ENCODE measurements at places on chromosomes 2 and 18. TPM values are rescaled to one million over a fixed set of nuclear protein-coding genes. Genes with fewer than 3 reads are reported as not detected.

The CNDP1 gene
- not detected for total RNA-seq

GRCh38 chr18:26550998-26551694 is 2.8 kb upstream of the KCTD1 start:
- DNase-seq = no peak

DNA sequence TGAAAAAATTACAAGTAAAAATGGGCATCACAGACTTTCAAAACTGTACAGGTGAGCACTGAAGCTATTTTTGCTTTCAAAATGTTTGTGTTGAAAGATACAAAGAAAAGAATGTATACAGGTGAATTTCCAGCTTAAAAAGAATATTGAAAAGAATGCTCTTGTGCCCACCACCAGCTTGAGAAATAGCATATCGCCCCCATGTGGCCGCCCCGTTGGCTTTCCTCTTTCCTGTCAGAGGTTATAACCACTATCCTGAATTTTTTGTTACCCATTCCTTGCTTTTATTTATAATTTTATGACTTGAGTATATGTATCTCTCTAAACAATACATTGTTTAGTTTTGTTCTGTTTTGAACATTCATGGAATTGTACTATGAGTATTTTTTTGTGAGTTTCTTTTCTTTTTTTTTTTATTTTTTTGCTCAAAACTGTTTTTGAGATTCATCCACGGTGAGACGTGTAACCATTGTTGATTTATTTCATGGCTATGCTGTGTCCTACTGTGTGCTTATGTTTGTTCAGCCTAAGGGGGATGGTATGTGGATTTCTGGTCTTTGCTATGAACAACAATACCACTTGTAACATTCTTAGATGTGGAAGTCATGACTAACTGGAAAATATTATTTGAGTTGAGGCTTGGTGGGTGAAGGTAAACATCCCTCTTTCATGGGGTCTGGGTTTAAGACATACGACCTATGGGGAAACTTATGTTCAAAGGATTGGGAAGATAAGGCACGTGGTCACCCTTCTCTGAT is 11.6 kb downstream of the TRPM8 start:
- DNase-seq = peak; percentile 39

DNA sequence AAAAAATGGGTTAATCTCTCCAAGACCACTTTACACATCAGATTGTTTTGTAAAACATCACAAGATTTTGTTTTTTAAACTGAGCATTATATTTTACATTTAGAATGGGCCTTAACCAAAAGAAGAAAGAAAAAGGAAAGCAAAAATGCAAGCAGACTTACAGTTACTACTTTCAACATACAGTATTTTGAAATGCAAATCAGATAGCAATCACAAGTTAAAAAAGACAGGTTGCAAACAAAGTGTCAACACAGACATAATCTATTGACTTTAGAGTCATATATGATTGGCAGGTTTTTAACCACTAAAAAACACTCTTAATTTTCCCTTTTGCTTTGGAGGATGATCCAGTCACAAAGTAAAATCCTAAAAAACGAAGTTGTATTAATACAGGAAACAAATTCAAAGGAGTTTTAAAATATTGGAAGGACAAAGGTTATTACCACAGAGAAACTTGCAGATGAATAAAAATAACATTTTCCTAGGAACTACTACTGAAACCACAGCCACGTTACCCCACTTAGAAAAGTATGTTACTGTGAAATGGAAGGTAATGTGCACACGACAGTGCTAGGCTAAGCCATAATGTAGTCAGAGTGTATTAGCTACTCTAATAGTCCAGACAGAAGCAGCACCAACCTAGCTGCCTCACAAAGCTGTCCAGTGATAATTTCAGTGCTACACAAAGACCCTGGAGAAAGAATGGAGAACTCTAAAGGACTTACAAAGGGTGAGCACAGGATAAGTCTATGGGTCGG is 22.9 kb downstream of the DARS1 start:
- DNase-seq = no peak

GRCh38 chr2:106977717-106978116 is 91.8 kb upstream of the ST6GAL2 start:
- DNase-seq = no peak

The LYG2 gene
- total RNA-seq = not detected

DNA sequence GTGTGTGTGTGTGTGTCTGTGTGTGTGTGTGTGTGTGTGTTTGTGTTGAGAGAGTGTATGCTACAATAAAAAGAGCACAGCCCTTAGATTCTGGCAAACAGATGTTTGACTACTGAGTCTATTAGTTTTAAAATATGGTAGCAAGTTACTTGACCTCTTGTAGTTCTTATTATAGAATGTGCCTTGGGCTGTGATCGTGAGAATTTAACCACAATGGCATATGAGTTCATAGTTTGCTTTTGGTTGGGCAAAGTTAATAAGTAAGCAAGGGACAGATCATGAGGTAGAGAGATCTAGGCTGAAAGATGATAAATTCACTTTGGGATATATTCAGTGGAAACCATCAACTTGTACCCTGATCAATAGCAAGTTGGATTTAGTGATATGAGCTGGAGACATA is 334.3 kb upstream of the VWC2L start:
- no peak for DNase-seq

The AFF3 gene
- 0.16 TPM for total RNA-seq

DNA sequence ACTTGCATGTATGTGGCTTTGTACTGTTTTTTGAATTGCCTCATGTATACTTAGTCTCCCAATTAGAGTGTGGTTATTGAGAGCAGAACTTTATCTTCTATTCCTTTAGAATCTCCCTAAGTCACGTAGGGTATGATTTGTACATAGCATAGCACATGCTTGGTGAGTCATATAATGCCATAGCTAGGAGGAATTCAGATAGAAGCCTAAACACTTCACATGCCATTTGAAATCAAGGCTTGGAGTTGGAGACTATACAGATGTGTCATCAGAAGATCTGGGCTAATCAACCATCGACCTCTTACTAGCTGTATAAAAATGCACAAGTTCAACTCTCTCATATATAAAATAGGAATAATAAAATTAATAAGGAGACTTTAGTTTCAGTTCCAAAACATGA is 222.6 kb upstream of the ST6GAL2 start:
- DNase-seq = no peak

DNA sequence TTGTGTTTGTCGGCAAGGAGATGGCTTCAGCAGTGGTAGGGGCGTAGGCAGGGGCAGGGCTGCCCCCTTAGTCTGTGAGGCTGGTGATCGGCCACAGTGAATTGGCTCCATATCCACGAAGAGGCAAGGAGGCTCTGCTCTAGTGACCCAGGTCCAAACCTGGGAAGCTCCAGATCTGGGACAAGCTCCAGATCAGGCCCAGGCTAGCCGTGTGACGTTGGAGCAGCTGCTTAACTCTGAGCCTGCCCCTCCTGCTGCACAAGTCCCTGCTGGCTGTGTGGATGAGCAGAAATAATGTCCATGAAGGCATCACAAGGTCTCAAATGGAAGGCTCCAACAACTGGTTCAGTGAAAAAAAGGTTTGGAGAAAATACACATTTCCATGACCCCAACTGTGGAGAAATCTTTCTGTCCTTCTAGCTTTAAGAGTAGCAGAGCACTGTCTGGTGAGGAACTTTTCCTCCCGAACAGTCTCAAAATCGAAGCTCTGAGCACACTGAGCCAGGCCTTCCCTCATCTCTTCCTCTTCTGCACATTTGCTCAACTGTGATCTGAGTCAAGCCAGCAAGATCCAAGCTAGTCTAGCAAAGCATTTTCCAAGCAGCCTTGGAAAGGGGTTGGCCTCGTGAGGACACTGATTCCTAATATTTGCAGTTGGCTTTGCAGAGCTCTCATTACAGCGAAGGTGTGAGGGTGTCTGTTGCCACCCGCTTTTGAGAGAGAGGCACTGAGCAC is 67.0 kb upstream of the TCF7L1 start:
- DNase-seq = no peak

- DNase-seq = no peak
Observed at GRCh38 chr2:235806986-235807750, 313.3 kb downstream of the AGAP1 start.

- DNase-seq = no peak
Observed at GRCh38 chr2:151275291-151275690, 13.6 kb upstream of the RBM43 start.

The REG3A gene
- not detected for total RNA-seq

The HOXD11 gene
- not detected for total RNA-seq

The CHRNG gene
- total RNA-seq = not detected

The FN1 gene
- total RNA-seq = 3,760 TPM

GRCh38 chr18:29076645-29077044 is 899.7 kb upstream of the CDH2 start:
- peak; percentile 9 for DNase-seq

DNA sequence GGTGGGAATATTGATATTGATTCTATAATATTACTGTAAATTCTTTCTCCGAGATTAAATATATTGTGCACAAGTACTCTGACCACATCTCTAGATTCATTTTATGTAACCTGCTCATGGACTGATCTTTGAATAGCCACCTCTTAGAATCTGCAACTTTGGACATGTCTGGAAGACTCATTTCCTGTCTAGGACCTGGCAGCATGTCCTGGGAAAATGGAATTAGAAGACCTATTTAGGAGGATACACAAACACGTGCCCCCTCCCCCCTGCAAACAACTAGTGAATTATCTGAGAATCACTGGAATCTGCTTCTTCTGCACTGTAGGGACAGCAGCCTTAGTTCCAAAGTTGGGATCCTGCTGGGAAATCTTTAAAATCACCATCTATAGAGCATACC is 94.1 kb downstream of the UBE2E3 start:
- peak; percentile 33 for DNase-seq

The NABP1 gene
- 47.6 TPM for total RNA-seq

The PSTPIP2 gene
- total RNA-seq = 3.4 TPM

GRCh38 chr2:226435146-226435545 is 364.5 kb downstream of the IRS1 start:
- no peak for DNase-seq

DNA sequence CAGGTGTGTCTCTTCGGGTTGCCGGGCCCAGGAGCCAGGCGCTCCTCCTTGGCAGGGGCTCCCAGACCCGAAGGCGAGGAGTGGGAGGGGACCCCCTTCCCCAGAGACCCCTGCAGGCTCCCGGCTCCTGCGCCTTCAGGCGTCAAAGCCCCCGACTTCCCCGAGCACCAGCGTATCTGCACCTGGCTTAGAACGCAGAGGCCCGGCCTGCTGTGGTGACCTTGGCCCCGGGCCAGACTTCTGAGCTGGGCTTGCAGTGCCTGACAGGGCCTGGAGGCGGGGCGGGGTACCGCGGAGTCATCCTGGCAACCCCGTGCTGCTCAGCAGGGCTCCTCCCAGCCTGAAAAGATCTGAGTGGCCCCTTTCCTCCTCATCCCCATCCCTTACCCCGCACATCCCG is 27.0 kb downstream of the SKA1 start:
- no peak for DNase-seq

DNA sequence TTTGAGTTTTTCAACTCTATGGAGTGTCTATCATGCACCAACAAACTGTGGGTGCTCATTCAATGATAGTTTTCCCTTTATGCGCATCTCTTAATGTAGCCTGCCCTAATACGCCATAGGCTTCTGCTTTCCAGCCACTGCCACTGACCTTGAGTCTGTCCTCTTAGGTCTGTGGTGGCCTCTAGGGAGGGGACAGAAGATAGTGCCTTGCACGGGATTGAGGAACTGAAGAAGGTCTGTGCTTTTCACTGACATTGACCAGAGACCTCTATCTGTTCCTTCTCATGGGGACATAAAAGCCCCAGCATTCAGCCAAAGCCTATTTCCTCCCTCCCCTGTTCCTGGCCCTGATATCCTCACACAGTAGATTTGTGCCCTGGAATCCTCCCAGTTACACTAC is 2.3 kb downstream of the GCKR start:
- no peak for DNase-seq

The STAT4 gene
- 0.46 TPM for total RNA-seq

The PHOSPHO2 gene
- 2.7 TPM for total RNA-seq

GRCh38 chr2:124025171-124025580 is at the start of gene CNTNAP5:
Gene CNTNAP5, plus strand, starts transcription at chr2:124025287. Its CDS starts 364 bp downstream, at chr2:124025651.
- DNase-seq = no peak

DNA sequence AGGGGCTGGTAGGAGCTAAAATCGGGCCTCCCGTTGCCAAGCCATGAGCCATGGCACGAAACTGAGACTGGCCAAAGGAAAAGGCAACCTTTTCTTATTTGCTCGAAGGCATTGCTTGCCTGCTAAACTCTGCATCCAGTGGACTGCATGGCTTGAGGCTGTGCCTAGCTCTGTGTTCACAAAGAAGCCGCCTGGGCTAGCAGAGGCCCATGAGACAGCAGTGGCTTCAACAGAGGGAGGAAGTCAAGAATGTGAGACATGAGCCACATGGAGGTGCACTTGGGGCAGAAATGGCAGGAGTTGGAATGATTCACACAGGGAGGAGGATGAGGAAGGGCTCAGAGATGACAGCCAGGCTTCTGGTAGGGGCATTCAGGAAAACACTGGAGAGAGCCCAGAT is 33.5 kb downstream of the TPRKB start:
- DNase-seq = no peak

DNA sequence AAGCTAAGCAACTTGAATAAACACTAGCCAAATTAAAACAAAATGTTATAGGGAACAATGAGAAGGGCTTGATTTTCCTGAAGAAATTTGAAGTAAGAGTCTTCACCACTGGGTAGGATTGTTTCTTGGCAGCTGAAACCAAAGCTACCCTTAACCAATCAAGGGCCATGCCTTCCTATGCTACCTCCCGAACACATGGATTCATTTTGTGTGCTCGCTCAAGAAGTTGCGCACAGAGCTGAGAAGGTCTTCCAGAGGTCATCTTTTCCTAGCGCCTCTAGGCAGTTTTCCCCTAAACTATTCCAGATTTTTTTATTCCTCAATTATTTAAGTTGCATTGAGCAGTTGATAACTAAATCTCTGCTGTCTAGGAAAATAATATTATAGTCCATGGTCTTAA is 264.6 kb downstream of the RBM43 start:
- no peak for DNase-seq

DNA sequence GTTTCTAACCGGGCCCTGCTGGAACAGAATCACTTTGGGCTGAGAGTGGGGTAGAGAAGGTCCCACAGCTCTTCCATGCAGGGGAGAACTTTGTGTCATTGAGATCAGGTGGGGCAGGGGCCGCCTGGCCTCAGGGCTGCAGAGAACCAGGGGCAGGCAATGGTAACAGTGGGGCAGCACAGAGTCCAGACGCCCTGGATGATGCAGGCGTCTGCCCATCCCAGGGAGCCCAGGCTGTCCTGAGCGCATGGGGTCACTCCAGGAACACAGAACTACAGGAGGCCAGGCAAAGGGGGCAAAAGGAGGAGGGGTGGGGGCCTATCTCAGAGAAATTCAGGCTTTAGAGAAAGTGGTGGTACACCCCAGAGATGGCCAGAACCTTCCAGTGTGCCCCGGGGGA is 121.3 kb downstream of the NDUFA10 start:
- no peak for DNase-seq

- no peak for DNase-seq
Observed at GRCh38 chr2:128395196-128395595, 76.5 kb upstream of the HS6ST1 start.

The SEMA4F gene
- total RNA-seq = 6.0 TPM
